Activated naive CD4-positive, alpha-beta T cell treated with anti-CD3 and anti-CD28 coated beads for 36 hours (primary cell): ENCODE measurements at places on chromosomes 2 and 18. TPM values are rescaled to one million over a fixed set of nuclear protein-coding genes. Genes with fewer than 3 reads are reported as not detected.

DNA sequence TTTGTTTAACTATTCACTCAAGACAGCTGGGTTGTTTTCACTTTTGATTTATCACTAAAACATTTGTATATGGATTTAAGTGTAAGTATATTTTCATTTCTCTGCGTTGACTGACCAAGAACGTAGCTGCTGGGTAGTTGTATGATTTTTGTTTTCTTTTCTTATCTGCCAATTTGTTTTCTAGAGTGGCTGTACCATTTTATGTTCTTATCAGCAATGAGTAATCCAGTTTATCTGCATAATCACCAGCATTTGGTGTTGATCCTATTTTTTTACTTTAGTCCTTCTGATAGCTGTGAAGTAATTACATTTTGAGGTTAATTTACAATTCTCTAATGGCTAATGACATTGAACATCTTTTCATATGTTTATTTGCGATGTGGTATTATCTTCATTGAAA, 1178.4 kb upstream of the TMEFF2 start:
- DNase-seq, result no peak

DNA sequence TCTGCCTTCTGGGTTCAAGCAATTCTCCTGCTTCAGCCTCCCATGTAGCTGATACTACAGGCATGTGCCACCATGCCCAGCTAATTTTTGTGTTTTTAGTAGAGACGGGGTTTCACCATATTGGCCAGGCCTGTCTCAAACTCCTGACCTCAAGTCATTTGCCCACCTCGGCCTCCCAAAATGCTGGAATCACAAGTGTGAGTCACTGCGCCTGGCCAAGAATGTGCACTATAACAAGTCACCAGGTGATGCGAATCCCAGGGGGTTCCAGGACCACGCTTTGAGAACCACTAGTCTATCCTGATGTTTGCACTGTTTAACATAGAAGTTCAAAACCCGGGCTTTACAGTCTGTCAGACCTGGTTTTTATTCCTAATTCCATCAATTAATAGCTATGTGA, 144.8 kb downstream of the SUCLG1 start:
- DNase-seq, result no peak

- no peak for DNase-seq
Observed at GRCh38 chr2:134233728-134234136, 20.1 kb upstream of the MGAT5 start.

- no peak for DNase-seq
Observed at GRCh38 chr2:206080927-206081326, 5.0 kb downstream of the INO80D start.

DNA sequence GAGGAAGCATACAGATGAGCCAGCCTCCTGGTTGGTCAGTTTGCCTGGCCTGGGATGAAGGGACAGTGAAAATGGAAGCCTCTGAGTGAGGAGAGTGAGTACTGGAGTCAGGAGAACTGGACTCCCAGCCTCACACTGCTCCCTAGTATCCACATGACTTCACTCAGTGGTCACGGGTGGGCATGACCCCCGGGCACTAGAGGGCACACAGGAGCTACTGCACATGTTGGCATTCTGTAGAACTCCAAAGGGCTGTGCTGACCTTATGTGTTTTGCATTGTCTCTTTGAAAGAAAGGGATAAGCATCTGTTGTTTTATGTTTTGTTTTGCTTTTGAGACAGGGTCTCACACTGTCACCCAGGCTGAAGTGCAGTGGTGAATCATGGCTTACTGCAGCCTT, 23.7 kb downstream of the NCAPH start:
- DNase-seq, result peak; percentile 42

- DNase-seq, result peak; percentile 67
Observed at GRCh38 chr2:9473985-9474360, 378 bp upstream of the IAH1 start.

DNA sequence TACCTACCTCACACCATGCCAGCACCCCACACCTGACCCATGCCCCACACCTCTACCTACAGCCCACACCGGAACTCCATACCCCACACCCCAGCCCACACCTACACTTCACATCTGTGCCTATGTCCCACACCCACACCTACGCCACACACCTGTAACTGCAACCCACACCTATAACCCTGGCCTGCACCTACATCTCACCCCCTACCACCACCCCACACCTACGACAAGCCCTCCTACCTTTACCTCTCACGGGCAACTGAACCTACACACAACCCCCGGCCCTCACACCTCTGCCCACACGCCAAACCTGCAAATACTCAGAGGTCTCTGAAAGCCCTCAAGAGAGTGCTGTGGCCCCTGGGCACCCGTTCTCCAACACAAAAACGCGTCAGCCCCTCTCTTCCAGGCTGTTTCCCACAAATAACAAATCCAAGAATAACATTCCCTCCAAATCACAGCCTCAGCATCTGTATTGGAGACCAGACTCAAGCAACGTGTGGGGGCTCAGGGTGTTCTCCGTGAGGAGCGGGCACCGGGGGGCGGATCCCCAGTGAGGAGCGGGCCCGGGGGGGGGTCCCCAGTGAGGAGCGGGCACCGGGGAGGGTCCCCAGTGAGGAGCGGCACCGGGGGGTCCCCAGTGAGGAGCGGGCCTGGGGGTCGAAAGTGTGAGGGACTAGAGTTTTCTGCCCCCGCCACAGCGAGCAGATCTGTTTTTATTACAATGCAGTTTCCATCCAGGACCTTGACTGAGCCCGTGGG, 33.4 kb downstream of the SLC66A2 start:
- no peak for DNase-seq

DNA sequence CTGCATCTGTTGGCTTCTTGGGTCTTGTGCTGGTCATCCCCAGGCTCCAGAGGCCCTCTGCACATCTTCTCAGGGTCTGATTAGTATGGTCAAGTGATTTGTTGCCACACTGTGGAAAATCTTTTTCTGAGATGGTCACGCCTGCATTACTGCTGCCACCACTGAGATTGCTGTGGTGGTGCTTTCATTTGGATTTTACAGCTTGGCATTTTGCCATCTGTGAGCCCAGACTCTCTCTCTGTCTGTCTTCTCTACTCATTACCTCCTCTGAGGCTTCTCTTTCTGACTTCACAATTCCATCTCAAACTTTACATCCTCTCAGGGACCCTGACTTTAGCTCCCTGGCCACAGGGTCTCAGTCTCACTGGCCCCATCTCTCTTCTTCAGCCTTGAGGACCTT, 154.6 kb downstream of the LRRTM1 start:
- no peak for DNase-seq

DNA sequence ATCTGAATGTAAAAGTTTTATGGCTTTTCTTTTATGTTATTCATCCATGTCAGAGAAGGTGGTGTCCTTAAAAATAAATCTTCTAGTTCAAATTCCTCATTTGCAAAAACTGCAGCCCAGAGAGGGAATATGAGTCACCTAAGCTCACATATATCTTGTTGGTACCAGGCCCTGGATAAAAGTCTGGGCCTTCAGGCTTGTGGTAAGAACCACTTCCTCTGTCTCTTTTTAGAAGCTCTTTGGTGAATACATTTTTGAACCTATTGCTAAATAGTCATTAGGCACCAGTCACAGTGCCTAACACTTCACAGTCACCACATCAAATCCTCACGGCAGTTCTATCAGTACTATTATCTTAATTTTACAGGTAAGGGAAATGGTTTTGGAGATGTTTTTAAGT, 199.2 kb downstream of the KCNS3 start:
- no peak for DNase-seq

- no peak for DNase-seq
Observed at GRCh38 chr2:169221745-169222369, 140.5 kb downstream of the LRP2 start.

GRCh38 chr18:14964002-14964401, 216.0 kb downstream of the ANKRD30B start:
- no peak for DNase-seq

The LBX2 gene
- total RNA-seq, result not detected

The UGT1A6 gene
- not detected for total RNA-seq

The RAX gene
- not detected for total RNA-seq

The KIF1A gene
- 8.4 TPM for total RNA-seq

The CD8B2 gene
- total RNA-seq, result not detected
